Right lobe of liver (tissue), 6 donors: ENCODE measurements at places on chromosomes 7 and 10.

DNA sequence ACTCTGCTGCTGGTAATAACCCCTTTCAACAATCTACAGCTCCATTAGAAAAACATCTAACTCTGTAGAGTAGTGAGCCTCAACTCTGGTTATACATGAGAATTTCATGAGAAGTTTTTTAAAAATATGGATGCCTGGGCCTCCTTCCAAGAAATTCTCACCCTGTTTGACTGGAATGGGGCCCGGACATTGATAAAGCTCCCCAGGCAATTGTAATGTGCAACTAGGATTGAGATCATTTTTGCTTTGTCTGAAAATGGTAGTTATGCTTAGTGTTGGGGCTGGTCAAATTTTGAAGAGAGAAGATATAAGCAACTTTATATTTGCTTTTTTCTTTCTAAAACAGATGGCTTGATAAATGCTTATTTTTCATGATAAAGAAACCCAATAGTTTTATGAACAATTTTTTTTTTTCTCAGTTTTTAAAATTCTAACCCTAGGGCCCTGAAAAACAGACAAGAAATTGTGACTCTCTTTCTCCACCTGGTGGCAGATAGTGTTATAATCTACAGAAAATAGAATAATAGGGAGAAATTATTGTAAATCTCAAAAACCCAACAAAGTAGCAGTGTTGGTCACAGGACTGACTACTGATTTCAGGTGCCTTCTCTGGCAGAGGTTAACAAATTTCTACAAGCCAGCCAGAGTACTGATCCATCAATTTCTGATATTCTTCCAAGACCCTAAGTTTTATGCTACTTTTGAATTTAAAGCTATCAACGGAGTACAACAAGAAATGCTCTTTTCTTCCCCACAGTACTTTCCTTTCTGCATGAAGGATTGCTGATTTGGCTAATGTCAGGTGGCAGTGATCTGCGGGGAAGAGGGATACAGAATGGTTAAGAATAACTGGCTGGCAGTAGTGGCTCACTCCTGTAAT lies 174.8 kb downstream of the DKK1 start:
- DNase-seq: no peak

- DNase-seq: no peak
Observed at GRCh38 chr7:115359955-115360354, 438.1 kb downstream of the MDFIC start.

GRCh38 chr10:44917848-44918247 lies 6.7 kb downstream of the TMEM72 start:
- DNase-seq: no peak

- DNase-seq: no peak
Observed at GRCh38 chr10:84401854-84402611, 73.6 kb downstream of the CCSER2 start.

- DNase-seq: no peak
Observed at GRCh38 chr7:90349305-90349704, 2.8 kb downstream of the GTPBP10 start.

- DNase-seq: no peak
Observed at GRCh38 chr7:69982197-69982596, 383.9 kb downstream of the AUTS2 start.

GRCh38 chr7:2205036-2205780 lies 27.5 kb downstream of the MAD1L1 start:
- DNase-seq: peak; percentile 8

- no peak for DNase-seq
Observed at GRCh38 chr10:89304446-89304845, 2.6 kb downstream of the IFIT2 start.

- no peak for DNase-seq
Observed at GRCh38 chr10:25232204-25232603, 57.4 kb downstream of the GPR158 start.

DNA sequence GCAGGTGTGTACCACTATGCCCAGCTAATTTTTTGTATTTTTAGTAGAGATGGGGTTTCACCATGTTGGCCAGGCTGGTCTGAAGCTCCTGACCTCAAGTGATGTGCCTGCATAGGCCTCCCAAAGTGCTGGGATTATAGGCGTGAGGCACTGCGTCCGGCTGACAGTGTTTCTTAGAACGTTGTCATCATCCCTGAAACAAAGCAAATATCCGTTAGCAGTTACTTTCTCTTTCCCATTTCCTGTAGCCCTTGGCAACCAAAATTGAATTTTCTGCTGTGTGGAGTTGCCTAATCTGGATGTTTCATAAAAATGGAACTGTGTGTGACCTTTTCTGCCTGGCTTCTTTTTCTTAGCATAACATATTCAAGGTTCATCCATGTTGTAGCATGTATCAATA lies 22.4 kb downstream of the ZNF33A start:
- DNase-seq: no peak

- peak; percentile 71 for DNase-seq
Observed at GRCh38 chr7:47621979-47622561, 40.2 kb upstream of the TNS3 start.
